Type B pancreatic cell (in vitro differentiated cells): ENCODE measurements at places on chromosomes 5 and 9.

GRCh38 chr5:122187426-122187825 lies 58.1 kb downstream of the ZNF474 start:
- DNase-seq: no peak

DNA sequence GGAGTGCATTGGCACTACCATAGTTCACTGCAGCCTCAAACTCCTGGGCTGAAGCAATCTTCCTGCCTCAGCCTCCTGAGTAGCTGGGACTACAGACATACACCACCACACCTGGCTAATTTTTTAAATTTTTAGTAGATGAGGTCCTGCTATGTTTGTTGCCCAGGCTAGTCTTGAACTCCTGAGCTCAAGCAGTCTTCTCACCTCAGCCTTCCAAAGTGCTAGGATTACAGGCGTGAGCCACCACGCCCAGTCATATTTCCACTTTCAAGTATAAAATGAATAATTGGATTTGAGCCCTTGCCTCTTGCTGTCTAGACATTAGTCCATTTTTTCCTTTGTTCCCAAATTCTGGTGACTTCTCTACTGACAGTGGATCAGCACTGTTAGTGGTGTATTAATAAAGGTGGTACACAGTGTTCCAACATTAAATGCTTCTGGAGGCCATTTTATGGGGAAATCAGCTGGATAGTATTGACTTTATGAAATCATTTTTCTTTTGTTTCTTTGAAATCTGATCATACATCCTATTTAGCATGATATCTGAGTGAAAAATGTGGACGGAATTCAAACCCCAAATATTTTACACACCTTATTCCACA lies 15.9 kb downstream of the ATP6V0E1 start:
- DNase-seq: no peak

DNA sequence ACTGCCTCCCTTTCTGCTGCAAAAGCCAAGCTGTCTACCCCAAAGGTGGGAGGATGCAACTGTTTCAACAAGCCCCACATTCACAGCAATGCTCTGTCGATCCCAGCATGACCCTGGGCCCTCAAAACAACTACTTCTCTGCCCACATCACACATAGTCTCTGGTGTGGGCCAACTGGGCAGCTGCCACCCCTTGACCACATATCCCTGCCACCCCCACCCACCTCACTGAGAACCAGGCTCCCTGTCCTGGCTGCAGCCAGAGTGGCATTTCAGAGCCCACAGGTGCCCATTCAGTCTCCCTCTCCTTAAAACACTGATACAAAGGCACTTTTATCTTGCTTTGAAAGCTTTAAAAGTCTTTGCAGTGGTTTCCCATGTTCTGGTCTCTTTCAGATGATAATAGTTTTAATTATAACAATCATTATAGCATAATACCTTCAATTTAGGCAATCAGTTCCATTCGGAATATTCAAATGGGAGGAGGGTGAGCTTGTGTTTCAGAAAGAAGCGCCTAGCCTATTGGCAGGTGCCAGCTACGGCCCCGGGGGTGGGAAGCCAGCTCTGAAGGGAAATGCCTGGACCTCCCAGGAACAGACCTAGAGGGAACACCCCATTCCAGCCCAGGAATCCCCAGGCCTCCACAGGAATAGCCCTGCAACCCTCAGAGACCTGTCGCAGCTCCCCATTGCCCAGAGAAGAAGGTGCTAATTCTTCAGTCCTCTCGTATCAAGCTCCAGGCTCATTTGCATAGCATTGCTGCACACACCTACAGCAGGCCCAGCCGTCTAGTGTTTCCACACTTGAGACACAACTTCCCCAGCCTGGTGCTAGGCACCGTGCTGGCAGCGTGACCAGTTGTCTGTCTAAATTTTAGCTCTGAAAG lies 90.8 kb downstream of the C5orf15 start:
- no peak for DNase-seq

- DNase-seq: no peak
These were observed 76.6 kb downstream of the MEF2C start for GRCh38 chr5:88806338-88806737.

GRCh38 chr9:97984188-97985057 lies 1.3 kb downstream of the ANP32B start:
- peak; percentile 82 for DNase-seq

DNA sequence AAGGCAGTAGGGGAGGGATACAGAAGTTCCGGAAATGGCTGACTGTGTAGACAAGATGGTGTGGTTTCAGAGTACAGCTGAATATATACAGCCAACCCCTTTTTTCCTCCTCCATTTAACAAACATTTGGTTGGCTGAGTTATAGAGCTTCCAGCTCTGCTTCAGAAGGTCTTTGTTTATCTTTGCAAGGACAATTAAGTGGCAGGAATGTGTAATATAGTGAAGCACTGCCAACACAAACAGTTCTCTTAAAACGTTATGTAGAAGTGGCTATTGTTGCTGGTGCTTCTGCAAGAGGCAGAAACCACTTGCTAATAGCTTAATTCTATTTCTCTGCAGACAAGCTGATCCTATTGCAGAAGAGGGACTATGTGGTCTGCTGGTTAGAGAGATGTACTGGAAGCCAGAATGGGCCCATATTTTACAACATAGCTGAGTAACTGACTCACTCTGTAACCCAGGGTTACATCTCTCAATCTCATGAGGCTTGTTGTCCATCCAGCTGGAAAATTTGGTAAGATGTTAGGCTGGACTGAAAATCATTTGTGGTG lies 62.7 kb upstream of the OSMR start:
- no peak for DNase-seq

DNA sequence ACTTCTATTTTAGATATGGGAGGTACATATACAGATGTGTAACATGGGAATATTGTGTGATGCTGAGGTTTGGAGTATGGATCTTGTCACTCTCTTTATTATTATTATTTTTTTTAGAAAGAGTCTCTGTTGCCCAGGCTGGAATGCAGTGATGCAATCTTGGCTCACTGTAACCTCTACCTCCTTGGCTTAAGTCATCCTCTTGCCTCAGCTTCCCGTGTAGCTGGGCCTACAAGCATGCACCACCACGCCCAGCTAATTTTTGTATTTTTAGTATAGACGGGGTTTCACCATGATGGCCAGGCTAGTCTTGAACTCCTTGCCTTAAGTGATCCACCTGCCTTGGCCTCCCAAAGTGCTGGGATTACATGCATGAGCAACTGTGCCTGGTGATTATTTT lies 138.4 kb upstream of the SLC28A3 start:
- DNase-seq: no peak

GRCh38 chr9:93031629-93032430 lies 26.7 kb upstream of the SUSD3 start:
- no peak for DNase-seq

DNA sequence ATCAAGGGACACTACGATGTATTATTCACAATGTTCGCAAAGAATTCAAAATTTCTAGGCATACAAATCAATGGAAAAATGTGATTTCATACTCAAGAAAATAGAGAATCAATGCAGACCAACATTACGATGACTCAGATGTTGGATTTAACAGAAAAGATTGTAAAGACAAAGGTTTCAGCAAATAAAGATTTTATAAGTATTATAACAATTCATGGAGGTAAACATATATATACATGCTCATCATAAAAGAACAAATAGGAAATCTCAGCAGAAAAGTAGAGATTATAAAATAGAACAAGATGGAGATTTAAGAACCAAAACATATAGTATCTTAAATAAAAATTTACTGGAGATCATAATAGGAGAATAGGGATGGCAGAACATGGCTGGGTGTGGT lies 93.4 kb upstream of the JAK2 start:
- DNase-seq: no peak

DNA sequence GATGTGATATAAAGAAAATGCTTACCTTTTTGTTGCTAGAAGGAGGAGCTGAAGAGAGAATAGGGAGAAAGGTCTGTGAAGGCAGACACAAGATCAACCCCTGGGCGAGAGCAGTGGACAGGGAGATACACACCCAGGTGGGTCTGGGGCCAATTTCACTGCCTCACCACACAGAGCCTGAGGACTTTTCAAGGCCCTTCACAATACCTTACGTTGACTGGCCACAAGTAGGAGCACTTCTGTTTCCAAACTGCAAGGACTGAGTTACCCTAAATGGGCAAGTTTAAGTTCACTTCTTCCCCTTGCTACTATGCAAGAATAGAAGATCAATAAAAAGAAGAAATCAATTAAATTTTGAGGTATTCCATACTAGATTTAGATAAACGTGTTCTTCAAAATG lies 174.5 kb upstream of the SLC12A2 start:
- no peak for DNase-seq

GRCh38 chr9:106321394-106322180 lies 541.4 kb upstream of the ZNF462 start:
- no peak for DNase-seq

GRCh38 chr9:13450723-13451122 lies 171.2 kb upstream of the MPDZ start:
- no peak for DNase-seq

DNA sequence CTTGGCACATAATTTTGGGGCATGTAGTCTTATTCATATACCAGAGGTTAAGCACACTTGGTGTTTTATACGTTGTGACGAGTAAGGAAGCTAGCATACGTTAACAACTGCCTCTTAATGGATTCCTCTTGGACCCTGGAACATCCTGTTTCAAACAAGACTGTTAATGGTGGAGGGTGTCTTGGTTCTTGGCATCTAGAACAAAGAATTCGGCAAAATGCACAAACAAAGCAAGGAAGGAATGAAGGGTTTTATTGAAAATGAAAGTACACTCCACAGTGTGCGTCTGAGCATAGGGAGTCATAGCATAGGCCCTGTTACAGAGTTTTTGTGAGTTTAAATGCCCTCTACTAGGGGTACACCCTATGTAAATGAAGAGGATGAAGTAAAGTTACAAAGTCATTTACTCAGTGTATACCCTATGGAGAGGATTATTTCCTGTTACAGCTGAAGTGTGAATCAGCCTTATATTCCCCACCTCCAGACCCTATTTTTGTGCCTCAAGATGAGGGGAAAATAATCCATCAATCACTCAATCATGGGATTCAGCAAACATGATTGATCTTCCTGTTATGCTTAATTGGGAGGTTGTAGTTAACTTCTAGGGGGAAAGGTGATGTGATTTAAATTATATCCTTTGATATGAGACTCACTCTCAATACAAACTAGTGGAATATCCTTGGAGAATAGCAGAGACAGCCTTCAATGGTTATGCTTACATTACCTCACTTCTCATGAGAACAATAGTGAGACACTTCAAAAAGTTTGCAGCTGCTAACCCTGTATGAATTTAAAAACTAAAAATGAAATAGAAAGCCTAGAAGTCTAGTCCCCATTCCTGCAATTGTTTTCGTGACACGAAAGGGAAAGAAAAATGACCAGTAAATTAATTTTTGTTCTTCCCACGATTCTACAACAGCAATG lies 84.9 kb upstream of the MYO10 start:
- DNase-seq: no peak

- no peak for DNase-seq
These were observed 243.9 kb downstream of the DOCK8 start for GRCh38 chr9:458590-458989.

GRCh38 chr5:65026816-65027548 lies 258.3 kb downstream of the CWC27 start:
- DNase-seq: no peak

GRCh38 chr9:73162987-73163768 lies 11.5 kb downstream of the ANXA1 start:
- DNase-seq: no peak

- DNase-seq: no peak
These were observed 11.6 kb downstream of the COL27A1 start for GRCh38 chr9:114166614-114167572.

DNA sequence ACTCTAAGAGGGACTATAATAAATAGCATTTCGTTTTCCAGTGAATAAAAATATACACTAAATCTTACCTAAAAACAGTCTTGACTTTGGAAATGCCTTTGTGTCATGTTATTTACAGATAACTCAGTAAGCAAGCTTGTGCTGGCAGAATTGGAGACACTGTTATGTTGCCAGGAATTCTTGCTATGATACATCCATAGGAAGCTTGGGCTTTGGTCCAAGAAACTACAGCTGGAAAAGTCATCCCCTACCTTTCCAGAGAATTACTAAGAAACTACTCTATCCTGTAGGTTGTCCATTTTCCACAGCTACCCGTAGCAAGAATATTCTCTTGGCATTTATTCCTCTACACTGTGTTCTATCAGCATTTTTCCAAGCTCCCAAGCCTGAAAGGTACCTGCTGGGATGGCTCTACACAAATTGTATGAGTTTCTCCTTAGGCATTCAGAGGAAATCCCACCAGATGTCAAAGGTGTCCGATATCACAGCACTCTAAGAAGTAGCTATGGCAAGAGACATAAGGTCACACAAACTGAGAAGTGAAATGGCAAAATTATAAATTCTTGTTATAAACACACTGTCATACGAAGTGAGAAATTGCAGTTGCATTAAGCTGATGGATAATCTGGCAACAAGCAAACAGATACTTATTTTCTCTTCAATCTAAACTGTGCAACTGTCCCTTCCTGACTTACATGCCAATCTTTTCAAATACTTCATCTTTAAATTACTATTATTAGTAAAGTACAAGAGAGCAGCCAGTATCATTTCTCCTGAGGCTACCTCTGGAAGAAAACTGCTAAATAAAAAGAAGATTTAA lies 68.5 kb downstream of the MCTP1 start:
- DNase-seq: no peak

- DNase-seq: no peak
These were observed 77.8 kb upstream of the SHISAL2B start for GRCh38 chr5:64612344-64612961.

- DNase-seq: no peak
These were observed 302.7 kb downstream of the PLK2 start for GRCh38 chr5:58156973-58157701.

- no peak for DNase-seq
These were observed 5.2 kb downstream of the EXOC3 start for GRCh38 chr5:448061-448765.

DNA sequence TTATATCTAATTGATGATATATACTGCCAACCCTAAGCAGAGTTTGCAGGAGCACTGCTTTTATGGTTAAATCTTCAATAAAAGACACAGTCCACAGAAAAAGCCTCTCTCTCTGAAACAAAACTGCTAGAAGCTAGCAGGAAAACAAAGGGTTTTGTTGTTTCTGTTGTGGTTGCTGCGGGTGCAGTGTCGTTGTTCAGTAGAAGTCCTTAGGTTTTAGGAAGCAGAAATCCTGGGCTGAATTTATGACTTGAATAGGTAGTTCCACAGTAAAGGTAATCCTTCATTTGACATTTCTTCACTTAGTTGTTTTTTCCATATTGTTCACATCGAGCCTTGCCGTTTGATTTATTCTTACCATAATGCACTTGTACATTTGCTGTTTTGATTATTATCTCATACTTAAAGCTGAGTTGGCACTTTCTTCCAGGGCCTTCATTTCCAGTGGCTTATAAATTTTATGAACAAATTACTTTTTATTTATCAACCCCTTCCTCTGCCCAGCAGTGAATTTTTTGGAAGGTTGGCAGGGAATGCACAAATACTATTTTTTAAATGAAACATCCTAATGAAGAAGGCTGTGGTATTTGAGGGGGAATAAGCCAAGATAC lies 209.6 kb upstream of the SLC30A5 start:
- no peak for DNase-seq

DNA sequence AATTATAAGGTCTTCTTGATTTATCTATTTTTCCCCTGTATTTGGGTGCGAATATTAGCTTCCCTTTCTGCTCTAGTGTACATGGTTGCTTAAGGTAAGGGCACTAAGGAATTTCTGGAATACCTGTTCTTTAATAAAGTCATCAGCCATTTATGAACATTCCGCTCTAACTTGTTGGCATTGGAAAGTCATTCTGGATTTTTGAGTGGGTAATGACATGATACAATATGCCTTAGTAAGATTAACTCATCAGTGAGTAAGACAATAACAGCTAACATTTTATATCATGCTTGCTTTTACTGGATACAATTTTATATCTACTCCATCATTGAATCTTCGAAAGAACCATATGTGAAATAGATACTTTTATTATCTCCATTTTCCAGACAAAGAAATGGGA lies 196.1 kb downstream of the ARRDC3 start:
- DNase-seq: no peak

GRCh38 chr9:83511051-83511450 lies 27.1 kb downstream of the FRMD3 start:
- no peak for DNase-seq
